ENCODE measurements at places on chromosomes 4 and X. TPM values are rescaled to one million over a fixed set of nuclear protein-coding genes. Genes with fewer than 3 reads are reported as not detected.

Gene PHKA1
- total RNA-seq, result 16.6 TPM

GRCh38 chr4:157076578-157076947 lies 613 bp downstream of the GLRB start:
- peak; percentile 27 for DNase-seq

DNA sequence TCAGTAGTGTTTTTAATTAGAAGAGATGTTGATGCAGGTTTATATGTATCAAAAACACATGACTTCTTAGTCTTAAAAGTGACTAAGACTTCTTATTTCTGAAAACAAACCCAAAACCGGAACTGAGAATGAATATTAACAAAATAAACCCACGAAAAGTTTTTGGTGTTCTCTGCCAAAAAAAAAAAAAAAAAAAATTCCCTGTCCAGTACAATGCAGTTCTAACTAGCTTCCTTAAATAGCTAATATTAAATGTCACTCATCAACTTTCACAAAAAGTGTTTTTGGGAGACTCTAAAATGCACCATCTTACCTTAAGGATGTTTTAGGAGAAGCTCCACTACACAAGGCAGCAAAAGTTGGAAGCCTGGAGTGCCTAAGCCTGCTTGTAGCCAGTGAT lies 2.0 kb downstream of the ANKRD37 start:
- no peak for DNase-seq

Gene PRDM5
- 36.4 TPM for total RNA-seq

Gene TIMP1
- total RNA-seq, result 54.4 TPM

- DNase-seq, result peak; percentile 50
Measured at GRCh38 chr4:88697141-88697540, 488 bp downstream of the NAP1L5 start.

GRCh38 chr4:104015680-104016079 lies 295.9 kb upstream of the TACR3 start:
- peak; percentile 54 for DNase-seq

Gene COL4A5
- 65.5 TPM for total RNA-seq

Gene CENPVL2
- total RNA-seq, result not detected
